Stimulated activated CD8-positive, alpha-beta memory T cell treated with anti-CD3 and anti-CD28 coated beads, Interleukin-15, amount 100 ng/mL, for 4 hours (primary cell): ENCODE measurements at places on chromosomes 7 and 10.

DNA sequence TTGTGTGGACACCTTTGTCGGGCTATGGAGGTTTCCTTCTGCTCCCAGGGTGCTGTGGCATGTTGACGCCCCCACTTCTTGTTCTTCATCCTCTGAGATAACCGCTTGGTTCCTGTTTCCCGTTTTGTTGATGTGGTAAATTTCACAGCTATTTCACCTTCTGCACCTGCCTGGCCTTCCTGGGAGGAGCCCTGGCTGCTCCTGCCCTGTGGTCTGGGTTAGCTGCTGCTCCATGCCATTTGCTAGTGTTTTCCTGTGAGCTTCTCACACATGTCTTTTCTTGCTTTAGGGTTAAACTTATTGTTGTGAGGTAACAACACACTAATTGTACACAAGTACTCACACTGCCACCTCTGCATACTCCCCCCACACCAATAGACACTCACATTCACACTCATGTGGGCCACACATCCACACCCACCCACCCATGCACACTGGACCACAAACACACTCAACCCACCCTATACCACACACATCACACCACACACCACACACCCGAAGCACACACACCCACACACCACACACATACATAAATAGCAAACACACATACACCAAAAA lies 46.5 kb upstream of the MSMB start:
- DNase-seq: no peak

DNA sequence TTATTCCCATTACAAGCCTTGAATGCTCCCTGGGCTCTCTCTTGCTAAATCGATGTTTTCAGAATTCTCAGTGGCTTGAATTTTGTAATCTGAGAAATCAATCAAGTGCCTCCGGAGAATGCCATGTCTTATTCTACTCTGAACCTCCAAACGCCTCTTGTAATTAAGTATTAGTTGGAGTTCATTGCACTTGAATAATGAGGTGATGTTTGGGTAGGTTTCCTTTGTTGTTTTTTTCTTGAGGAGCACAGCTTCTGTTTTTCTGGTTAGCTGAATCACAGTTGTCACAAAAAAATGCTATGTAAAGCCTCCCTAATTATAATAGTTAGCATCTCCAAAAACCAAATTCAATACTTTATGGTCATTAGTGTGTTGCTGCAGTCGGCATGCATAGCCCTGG lies 100.3 kb downstream of the PLPP4 start:
- DNase-seq: no peak

- no peak for DNase-seq
These were observed 8.4 kb downstream of the PLCE1 start for GRCh38 chr10:94002156-94002555.

- no peak for DNase-seq
These were observed 267.1 kb upstream of the FZD8 start for GRCh38 chr10:35909121-35909720.

DNA sequence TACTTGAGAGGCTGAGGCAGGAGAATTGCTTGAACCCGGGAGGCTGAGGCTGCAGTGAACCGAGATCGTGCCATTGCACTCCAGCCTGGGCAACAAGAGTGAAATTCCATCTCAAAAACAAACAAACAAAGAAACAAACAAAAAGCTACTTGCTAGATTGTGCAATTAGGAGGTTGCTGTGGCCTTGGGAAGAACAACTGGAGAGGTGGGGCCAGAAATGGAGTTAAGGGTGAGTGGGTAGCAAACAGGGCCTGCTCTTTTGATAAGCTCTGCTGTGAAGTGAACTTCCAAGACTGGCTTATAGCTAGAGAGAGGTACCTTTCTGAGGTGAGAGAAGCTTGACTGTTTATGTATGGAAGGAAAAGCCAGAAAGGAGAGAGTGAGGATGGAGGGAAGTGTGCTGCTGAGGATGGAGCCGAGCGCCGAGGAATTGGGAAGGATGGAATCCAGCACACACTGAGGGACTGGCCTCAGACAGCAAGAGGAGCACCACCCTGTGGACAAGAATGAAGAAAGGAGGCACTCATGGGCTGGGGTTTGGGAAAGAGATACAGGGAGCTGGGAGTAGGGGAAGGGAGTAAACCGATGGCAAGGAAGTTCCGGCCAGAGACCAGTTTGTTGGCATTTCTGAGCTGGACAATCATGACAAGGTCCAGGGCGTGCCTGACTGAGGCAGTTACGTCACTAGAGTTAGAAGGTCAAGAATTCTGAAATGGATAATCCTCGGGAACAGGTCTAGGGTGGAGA lies 7.0 kb upstream of the RPEL1 start:
- no peak for DNase-seq

DNA sequence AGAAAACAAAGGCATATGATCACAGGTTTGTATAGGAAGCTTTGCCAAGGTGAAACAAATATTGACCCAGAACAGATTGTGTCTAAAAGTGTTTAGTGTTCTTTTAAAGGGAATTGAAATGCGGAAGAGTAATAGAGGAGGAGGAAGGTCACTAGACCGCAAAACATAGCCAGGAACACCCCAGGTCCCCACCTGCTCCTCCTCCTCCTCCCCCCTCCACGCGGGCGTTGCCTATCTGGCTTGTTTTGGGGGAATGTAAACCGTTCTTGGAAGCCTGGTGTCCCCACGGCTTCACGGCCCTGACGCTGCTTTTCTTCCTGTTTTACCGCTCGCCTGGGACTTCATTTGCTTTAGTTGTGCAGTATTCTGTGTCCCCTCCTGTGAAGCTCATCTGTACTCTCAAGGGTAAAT lies 81.0 kb upstream of the PFKP start:
- no peak for DNase-seq

GRCh38 chr10:26217396-26218086 lies 967 bp downstream of the GAD2 start:
- no peak for DNase-seq

- DNase-seq: no peak
These were observed 39.9 kb upstream of the EFCAB10 start for GRCh38 chr7:105621176-105621575.

- DNase-seq: no peak
These were observed 336.6 kb upstream of the MKI67 start for GRCh38 chr10:128462844-128463243.

DNA sequence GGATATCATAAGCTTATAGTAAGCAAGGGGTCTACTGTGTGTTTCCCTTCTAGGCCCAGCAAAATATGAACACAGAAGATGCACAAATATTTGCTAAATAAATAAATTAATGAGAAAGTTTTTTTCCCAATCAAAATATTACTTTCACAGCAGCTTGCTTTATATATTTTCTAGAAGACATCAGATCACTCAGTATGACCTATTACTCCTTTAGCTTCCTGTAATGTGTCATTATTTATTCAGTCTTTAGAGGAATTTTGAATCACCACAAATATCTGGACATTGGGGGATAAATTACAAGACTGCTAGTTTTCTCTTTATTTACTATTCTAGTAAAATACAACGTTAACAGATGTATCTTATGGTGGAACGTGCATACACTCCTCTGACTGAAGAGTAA lies 765.8 kb upstream of the POM121L12 start:
- DNase-seq: no peak

- DNase-seq: no peak
These were observed 43.3 kb downstream of the MEOX2 start for GRCh38 chr7:15643000-15643705.

- no peak for DNase-seq
These were observed 174.2 kb downstream of the KIAA1217 start for GRCh38 chr10:24382979-24383663.

DNA sequence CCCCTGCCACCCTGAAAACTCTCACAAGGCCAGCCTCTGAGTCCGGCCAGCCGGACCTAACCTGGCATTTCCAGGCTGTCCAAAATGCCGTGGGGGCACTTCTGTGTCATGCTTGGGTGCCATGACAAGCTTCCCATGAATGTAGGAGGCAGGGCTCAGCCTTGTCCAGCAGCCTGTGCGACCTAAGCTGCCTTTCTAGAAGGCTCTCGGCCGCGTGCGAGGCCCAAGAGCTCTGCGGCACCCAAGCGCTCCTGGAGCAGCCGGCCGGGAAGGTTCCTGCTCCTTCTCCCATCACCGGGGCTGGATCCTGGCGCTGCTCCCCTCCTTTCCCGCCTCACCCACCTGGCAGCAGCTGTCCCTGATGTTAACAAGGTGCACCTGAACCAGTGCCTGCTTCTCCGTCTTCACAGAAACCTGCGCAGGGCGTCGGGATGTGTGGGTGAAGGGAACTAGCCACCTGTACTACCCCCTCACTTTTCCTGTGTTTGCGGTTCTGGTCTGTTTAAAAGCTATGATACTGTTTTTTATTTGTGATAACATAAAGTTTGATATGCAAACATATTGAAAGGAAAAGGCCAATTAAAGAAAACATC lies 6.1 kb downstream of the GPER1 start:
- no peak for DNase-seq

GRCh38 chr10:32350811-32351350 lies 3.9 kb upstream of the EPC1 start:
- DNase-seq: no peak

DNA sequence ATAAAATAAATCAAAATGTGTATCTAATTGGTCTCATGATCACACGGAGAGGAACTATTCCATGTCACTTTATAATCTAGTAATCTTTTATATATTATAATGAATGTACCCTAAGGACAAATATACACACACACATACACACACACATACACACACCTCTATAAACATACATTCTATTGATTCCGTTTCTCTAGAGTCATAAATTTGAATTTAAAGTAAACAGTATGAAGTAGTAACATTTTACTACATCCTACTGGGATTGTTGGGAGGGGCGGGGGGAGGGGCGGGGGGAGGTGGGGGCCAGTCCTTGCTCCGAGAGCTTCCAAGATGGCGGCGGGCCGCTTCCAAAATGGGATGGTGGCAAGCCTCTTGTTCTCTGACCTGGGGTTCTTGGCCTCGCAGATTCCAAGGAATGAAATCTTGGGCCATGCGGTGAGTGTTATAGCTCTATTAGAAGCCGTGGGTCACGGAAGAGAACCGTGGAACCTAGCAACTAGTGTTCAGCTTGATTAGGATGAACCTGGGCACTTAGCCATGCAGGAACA lies 143.2 kb downstream of the REEP3 start:
- no peak for DNase-seq

DNA sequence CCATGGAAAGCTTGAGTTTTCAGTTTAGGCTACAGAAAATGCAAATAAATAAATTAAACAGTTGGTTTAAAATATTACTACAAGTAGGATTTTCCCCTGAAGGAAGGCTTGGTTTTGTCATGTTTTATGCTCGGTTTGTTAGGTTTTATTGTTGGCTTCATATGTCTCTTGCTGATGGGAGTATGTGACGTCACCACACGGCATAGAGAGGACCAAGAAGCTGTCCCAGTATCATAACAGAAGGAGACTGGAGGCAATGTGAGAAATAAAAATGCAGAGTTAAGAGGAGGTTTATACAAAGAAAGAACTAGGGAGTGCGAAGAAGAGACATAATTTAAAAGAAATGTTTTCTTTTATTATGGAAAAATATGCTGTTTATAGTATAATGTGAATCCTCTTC lies 24.4 kb downstream of the PCDH15 start:
- DNase-seq: no peak

DNA sequence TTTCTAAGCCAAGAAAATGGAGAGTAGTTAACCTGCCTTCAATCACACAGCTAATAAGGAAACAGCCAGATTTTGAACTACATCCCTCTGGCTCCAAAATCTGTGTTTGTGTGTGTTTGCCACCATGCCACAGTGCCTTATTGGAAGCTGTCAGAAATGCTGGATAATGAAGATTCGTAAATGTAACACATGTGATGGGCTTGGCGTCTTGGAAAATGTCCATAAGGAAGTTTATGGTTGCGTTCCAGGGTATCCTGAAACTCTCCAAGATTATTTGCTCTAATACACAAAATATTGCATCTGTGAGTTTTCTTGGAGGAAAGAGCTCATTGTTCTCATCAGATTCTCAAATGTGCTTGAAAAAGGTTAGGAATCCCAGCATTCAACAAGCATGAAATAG lies 22.7 kb downstream of the MYOF start:
- DNase-seq: no peak

- no peak for DNase-seq
These were observed 145.9 kb upstream of the FAM13C start for GRCh38 chr10:59508296-59508695.

GRCh38 chr10:27481486-27481885 lies 22.6 kb upstream of the RAB18 start:
- no peak for DNase-seq

DNA sequence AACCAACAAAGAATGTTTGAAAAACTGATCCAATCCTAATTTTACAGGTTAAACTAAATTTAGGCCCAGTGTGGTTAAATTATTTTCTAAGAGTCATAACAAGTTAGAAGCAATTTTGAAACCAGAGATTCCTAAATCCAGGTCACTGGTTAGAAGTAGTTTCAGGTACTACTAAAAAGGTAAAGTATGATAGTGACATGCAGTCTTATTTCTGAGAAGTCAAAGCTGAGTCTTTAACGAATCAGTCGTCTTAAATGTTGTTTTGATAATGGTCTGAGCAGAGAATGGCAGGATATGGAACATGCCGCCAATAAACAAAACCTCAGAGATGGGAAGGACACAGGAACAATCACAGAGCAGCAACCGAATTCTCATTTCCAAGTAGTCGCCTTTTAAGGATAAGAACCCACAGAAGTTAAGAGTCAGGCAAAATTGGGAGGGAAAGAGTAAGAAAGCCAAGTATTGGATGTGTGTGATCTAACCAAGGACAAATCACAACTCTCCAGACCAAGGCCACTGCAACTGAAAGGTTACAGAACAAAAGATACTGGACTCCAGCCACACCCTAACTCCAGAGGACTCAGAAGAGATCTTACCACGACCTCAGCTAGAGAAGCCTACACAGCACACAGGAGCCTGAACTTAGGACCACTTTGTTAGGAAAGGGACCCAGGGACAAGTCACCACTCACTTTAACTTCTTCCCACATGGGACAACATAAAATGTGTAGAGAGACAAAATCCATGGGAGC lies 19.7 kb downstream of the TMEM243 start:
- no peak for DNase-seq

- DNase-seq: no peak
These were observed 117.1 kb downstream of the SND1 start for GRCh38 chr7:127769137-127769536.

GRCh38 chr10:80492848-80493521 lies 38.9 kb downstream of the TSPAN14 start:
- no peak for DNase-seq

DNA sequence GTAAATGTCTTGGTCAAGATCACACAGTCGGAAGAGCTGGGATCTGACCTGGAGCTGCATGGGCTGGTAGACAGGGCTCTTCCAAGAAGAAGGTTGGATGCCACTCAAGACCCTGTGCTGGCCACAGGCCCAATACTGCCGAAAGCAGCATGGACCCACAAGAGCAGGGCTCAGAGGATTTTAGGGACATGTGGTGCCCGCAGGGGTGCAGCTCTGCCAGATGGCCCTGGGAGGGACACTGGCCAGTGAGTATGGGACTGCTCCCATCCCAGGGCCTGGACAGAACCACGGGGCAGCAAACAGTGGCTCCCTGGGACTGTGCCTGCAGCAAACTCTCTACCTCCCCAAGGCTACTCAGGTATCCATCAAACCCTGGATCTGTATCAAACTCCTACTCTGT lies 12.4 kb downstream of the MAT1A start:
- DNase-seq: no peak

GRCh38 chr10:28256776-28257175 lies 46.1 kb downstream of the MPP7 start:
- no peak for DNase-seq
